ENCODE measurements at places on chromosomes 3 and 15. TPM values are rescaled to one million over a fixed set of nuclear protein-coding genes. Genes with fewer than 3 reads are reported as not detected.

GRCh38 chr3:19427422-19428149 is 279.3 kb downstream of the KCNH8 start:
- no peak for DNase-seq

GRCh38 chr3:22939349-22939748 is 263.8 kb upstream of the UBE2E2 start:
- no peak for DNase-seq

DNA sequence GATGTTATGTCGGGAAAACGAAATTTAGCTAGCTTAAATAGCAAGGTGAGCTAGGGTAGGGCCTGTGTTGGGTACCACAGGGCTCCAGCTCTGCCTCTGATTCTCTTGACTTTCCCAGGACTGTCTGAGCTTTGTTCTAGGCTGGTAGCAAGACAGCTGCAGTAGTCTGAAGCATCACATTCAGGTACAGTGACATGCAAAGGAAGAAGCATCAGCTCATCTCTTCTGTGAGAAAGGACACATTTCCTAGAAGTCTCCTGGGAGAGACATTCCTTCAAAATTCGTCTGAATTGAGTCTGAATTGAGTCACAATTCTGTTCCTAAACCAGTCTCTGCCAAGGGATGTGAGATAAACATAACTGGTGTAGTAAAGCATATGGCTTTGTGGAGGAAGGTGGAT is 8.5 kb upstream of the UBXN7 start:
- no peak for DNase-seq

- DNase-seq, result no peak
These were observed 10.2 kb downstream of the BDH1 start for GRCh38 chr3:197545571-197545970.

Gene SPATA12
- not detected for total RNA-seq

Gene BCHE
- 2.3 TPM for total RNA-seq

Gene GPR149
- total RNA-seq, result not detected

Gene CFAP91
- total RNA-seq, result 0.44 TPM

Gene CYP1A2
- total RNA-seq, result not detected

Gene CIDEC
- 0.36 TPM for total RNA-seq
